Pulmonary artery endothelial cell (primary cell): ENCODE measurements at places on chromosomes 16 and 17.

DNA sequence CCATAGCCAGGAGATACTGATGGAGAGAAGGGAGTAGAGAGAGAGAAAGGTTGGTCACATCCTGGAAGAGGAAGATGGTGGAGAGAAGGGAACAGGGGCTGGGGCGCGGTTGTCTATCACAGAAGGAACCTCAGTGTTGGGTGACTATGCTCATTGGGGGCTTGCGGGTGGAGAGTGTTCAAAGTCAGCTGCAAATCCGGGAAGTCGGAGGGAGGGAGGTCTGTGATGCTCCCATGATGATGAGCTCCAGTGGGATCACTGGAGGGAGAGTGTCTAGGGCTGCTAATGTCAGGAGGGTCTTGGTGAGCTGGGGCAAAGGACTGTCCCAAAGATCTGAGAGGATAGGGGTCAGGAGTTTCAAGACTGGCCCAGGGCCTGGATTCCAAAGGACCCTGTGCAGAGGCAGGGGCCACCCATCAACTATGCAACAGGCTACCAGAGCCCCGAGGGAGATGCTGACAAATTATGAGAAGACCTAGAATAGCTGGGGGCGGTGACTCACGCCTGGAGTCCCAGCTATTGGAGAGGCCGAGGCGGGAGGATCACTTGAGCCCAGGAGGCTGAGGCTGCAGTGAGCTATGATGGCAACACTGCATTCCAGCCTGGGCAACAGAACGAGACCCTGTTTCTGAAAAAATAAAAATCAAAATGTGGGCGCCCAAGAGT lies 2.6 kb downstream of the SPDYE4 start:
- DNase-seq, result no peak

DNA sequence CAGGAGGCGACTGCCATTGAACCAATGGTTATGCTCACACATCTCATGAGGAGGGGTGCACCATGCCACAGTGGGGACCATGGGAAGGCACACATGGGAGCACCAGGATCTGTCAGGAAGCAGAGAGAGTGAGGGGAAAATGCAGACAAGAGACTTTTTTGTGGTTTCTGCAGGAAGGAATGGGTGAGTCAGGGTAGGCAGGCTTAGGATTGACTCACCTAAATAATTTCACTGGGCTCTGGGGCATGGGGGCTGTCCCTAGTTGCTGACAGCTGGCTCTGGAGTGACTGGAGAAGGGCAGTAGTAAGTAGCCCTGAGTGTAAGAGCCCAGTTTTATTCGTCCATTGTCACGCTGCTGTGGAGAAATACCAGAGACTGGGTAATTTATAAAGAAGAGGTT lies 202.4 kb downstream of the AXIN2 start:
- DNase-seq, result peak; percentile 10

GRCh38 chr17:81902653-81903414 lies 796 bp downstream of the NPB start:
- DNase-seq, result no peak

GRCh38 chr17:11638700-11639265 lies 40.5 kb downstream of the DNAH9 start:
- no peak for DNase-seq

DNA sequence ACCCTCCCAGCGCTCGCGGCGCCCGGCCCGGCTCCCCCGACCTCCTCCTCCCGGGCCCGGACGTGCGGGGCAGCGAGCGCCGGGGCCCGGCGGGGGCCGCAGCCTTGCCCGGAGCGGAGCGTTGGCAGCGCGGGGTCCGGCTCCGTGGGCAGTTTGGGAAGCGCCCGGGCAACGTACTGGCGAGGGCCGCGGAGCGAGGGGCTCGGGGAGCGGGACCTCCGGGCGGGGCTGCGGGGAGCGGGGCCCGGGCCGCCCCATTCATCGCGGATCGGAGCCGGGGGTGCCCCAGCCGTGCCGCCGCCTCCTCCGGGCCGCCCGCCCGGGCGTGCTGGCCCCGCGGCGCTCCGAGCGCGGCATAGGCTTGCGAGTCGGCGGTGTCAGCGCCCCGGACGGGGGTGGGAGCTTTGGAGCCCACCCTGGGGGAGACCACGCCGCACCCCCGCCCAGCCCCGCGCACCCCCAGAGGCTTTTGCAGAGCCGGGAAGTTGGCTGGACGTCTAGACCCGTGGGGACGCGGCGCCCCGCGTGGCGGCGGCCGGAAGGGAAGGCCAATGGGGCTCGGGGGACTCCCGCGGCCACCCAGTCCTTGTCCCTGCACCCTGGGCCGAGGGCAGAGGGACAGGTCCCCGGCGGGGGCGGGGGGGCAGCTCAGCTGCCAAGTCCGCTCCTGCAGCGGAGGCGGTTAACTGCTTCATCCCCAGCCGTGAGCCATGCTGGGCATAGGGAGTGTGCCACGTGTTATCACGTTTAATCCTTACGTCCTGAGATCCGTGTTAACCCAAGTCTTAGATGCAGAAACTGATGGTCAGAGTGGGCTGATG lies 852 bp downstream of the ZNF469 start:
- DNase-seq, result no peak

- no peak for DNase-seq
These were observed 24.2 kb upstream of the MPRIP start for GRCh38 chr17:17018021-17018441.

DNA sequence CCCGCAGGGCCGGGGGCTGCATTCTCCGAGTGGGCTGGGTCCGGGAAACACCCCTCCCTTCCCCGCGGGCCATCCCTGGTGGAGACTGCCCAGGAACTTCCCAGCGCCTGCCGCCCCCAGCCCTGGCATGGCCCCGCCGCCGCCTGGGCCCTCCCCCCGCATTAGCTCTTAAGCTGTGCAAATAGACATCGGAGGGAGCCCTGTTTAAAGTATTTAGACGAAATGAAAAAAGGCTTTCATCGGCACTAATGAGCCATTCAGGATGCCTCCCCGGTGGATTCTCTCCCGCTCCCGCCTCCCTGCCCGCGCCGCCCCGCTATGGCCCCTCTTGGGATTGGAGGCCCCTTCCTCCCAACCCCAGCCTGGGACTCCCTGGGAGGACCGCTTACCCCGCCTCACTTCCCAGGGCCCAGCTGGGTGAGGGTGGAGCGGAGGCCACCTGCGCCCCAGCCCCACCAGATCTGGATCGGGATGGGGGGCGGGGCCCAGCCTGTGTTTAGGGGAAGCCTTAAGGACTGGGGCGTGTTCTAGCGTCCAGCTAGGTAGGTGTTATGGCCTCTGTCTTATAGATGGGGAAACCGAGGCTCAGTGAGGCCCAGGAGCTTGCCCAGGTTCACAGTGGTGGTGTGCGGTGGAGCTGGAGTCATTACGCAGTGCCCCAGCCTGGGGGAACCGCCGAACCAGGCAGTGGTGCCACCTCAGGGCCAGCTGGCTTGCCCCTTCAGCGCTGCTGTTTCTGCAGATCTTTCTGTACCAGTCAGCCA lies 19.7 kb downstream of the SEZ6 start:
- DNase-seq, result no peak
